ENCODE measurements at places on chromosomes 2 and 18. TPM values are rescaled to one million over a fixed set of nuclear protein-coding genes. Genes with fewer than 3 reads are reported as not detected.

The HSPD1 gene
- 1,063 TPM for total RNA-seq

The ECEL1 gene
- total RNA-seq = 6.5 TPM

The TMEFF2 gene
- total RNA-seq = 1.5 TPM

The COL3A1 gene
- not detected for total RNA-seq

The DUSP19 gene
- total RNA-seq = 2.3 TPM

The BCL2 gene
- 4.5 TPM for total RNA-seq

The RNF125 gene
- total RNA-seq = 14.3 TPM

The EVX2 gene
- not detected for total RNA-seq

The GCKR gene
- total RNA-seq = 1.2 TPM
